Activated naive CD8-positive, alpha-beta T cell treated with anti-CD3 and anti-CD28 coated beads, Interleukin-2, amount 50 U/mL, for 24 hours (primary cell): ENCODE measurements at places on chromosomes 1 and 21.

- DNase-seq, result no peak
These were observed 248.8 kb upstream of the USP24 start for GRCh38 chr1:55463814-55464475.

DNA sequence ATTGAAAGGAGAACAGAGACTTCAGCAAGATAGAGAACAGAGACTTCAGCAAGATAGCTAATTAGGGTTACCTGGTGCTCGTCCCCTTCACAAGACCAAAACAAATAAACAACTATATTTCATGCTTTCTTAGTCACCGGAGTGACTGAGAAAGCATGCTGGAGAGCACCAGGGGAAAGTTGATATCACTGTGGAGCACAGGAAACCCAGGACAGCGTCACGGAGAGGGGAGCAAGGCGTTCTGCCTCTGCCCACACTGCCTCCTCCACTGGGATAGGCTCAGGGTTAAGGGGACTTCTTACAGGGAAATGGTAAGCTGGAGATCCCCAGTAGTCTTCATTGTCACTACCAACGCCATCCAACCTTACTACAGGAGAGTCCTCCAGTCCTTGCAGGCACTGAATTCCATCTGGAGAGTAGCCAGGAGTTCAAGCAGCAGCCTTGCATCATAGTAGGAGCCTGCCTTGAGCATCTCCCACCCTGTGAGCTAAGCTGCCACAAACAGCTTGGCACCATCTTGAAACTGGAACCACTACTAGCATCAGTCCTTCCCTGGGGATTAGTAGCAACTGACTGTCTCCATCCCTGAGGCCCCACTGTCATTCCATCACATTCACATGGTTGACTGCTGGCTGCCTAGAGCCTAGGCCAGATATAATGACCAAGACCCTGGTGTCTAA, 239.4 kb downstream of the PLPP3 start:
- no peak for DNase-seq

DNA sequence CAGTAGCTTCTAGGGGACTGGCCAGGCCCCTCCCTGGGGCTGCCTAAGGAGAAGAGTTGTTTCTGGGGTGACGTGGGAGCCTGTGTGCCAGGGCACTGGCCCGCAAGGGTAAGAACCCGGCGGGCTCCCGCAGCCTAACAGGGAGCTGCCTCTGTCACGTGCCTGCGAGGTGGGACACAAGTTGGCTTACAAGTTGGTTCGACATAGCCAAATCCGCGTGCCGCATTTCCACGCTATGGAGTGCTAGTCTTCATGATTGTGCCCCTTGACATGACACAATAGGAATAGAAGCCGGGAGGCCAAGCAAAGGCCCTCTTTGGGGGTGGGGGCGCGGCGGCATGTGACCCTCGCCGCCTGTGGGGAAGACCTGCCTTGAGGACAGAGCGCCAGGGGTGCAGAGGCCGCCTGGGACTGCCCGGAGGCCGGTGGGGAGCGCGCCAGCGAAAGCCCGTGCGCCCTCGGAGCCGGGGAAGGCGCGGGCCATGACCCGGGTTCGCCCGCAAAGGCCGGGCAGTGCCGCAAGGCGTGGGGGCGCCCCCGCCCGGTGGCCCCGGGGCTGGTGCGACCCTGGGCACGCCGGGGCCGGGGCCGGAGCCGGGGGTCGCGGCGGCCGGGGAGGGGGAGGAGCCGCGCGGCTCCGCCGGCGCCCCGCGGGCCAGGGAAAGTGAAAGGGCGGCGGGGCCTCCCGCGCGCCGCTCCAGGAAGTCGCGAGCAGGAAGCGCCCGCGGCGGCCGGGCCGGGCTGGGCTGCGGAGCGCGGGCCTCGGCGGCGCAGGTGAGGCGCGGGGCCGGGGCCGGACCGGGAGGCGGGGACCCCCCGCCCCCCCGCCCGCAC, at the start of gene SLC37A1:
Gene SLC37A1 (plus strand): TSS at position 702 of the 834 bp plus-strand sequence. CDS start 4,603 bp downstream, outside the sequence.
- peak; percentile 49 for DNase-seq

GRCh38 chr1:183472488-183473216, at the start of gene SMG7:
TSS of gene SMG7 (plus strand) at chr1:183472499. CDS start at chr1:183472621, 122 bp downstream.
- peak; percentile 54 for DNase-seq

- no peak for DNase-seq
These were observed 32.3 kb downstream of the CD160 start for GRCh38 chr1:145751491-145752037.

GRCh38 chr1:159132271-159132881, 39.0 kb upstream of the CADM3 start:
- peak; percentile 77 for DNase-seq

GRCh38 chr1:36802018-36802417, 232.3 kb downstream of the GRIK3 start:
- no peak for DNase-seq

GRCh38 chr21:16509476-16509875, 779.7 kb downstream of the USP25 start:
- no peak for DNase-seq

- DNase-seq, result no peak
These were observed 62.8 kb downstream of the NGF start for GRCh38 chr1:115275216-115275615.

DNA sequence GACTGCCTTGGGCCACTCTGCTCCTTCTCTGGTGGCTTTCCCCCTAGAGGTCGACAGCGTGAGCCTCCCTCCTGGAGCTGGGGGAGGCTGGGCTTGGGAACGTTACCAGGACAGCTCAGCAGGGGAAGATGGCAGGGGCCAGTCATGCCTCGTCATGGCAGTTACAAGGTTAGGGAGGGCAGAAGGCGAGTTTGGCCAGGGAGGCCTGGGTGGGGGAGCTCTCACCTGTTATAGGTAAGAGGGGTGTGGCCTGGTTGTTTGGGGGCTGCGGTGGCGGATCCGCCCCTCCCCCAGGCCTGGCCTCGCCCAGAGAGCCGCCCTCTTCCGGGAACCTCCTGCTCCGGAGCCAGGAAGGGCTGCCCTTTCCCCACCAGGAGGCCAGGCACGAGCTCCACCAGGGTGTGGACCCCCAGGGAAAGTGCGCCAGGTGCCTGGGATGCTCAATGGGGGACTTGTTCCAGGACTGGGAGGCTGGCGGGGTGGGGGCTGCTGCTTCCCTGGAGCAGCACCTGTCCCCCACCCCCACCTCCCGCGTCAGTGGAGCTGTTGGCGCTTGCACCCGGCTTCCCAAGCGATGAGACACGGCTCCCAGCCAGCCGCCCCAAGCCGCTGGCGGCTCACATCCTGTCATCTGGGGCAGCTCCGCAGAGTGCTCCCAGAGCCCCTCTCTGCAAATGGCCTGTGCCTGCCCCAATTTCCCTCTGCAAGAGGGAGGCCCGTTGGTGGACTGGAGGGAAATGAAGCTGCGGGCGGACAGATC, 23.6 kb upstream of the PKP1 start:
- no peak for DNase-seq

DNA sequence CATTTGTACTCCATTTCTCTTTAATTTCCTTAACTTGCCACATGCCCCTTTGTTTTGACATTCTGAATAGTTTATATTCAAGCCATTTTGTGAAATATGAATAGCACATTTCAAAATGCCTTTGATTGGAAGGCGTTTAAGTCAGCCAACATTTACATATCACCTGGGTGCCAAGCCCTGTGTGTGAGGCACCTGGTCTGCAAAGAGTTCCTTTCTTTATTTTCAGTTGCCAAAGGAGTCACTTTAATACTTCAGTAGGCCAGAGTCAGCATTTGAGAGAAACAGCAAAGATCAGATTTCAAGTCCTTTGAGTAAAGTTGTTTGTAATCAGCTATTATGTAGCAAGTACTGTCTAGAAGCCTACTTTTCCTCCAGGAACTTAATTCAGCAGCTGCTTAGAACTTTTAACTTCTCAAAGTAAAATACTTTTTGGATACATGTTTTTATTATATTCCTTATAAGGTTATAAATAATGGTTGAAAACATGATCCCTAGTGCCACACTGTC, 70.8 kb downstream of the DTL start:
- DNase-seq, result no peak

DNA sequence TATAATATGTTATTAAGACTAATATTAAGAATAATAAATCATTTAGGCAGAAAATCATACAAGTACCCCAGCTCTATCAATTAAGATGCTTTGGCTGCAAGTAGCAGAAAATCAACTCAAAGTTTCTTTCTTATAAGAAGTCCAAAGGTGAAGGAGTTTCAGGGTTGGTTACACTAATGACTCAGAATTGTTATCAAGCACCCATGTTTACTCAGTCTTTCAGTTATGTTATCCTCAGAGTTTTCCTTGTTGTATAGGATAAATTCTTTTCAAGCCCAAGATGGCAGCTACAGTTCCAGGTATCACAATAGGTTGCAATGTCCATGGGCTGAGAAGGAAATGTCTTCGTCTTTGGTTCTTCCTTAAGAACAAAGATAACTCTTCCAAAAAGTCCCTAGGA, 163.6 kb downstream of the TNFSF18 start:
- DNase-seq, result no peak

DNA sequence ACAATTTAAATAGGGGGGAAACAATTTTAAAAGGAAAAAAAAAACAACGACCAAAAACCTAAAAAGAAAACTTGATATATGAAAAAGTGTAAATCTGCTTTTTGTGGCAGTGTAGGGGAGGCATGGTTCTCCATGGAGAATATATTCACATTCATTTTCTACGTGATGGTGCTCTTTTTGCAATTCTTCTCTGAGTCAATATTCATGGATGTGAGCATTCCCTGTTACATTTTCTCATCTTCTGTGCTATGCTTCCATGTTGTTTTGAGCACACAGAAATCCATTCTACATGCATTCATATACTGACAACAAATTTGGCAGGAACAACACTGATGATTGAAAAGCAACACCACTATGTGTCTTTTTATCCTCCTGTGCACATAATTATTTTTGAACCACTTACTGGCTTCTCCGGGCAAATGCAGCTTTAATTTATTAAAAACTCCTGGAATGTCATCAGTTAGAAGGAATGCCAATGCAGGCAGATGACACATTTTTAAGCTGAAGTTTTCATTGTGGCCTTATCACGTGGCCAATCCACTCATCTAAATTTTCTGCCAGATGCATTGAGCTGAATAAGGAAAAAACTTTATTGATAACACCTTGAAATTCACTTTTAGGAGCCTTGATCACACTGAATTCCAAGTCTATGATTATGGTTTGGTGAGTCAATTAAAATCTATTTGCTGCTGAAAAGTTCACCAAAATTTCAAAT, 590.6 kb downstream of the NUF2 start:
- DNase-seq, result no peak
